ENCODE measurements at places on chromosomes 4 and X. TPM values are rescaled to one million over a fixed set of nuclear protein-coding genes. Genes with fewer than 3 reads are reported as not detected.

Gene SPRY1
- total RNA-seq = 118 TPM

DNA sequence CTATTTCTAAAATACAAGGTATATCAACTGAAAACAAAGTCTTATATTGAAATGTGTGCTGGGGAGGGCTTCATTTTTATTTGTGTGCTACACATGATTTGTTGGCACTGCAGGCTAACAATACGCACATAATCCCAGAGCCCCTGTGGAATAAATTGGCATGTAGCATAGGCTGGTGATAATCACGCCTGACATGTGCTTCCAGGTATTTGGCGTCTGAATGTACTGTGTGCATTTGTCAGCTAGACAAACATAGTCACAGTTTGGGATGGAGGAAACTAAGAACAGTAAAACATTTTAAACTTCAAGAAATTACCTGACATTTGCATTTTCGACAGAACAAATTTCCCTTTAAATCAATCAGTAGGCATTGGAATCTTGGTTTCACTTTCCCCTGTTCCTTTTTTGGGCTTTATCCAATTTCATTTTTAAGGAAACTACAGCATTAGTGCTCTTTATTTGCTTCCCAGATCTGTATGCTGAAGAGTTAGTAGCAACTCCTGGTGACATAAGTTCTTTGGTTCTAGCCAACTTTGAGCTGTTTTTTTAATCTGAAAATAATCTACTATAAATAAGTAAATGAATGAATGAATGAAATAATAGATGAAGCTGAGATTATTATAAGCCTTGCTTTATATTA lies 472.3 kb downstream of the PDHA2 start:
- DNase-seq = no peak

Gene GSX2
- total RNA-seq = not detected

GRCh38 chr4:94298725-94299252 lies 43.8 kb downstream of the HPGDS start:
- DNase-seq = no peak

DNA sequence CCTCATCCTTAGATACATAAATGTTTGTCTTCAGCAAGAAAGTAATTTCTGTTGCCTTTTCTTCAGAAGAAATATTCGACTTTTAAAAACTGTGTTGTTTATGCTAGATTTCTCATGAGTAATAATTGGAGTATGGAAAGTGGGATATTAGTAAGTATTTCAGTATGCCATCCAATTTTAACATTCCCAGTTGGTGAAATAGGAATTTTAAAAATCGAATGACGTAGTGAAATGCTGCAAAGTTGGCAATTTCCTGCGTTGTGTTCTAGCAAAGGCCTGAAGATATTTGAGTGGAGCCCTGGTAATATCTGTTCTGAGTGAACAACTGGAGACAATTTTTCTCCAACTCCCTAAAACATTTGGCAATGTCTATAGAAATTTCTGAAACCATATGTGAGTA lies 190.1 kb downstream of the ZNF330 start:
- DNase-seq = no peak

Gene CRMP1
- 1.3 TPM for total RNA-seq

- no peak for DNase-seq
These were observed 24.8 kb downstream of the SLC2A9 start for GRCh38 chr4:9996319-9997110.

DNA sequence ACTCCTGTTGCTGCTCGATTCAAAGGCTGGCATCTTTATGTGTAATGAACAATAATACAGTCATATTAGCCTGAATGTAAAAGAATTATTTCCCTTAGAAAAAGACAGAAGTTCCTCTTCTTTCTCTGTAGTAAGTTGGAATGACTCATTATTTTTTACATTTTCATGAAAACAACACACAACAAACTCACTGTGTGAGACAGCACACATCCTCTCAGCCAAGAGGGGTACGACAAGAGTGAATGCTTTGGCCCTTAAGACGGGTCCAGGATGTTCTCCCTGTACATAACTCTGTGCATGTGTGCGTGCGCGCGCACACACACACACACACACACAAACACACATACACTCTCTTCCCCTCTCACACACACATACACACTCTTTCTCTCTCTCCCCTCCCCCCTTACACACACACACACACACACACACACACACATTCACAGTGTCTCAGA lies 72.8 kb downstream of the MANBA start:
- no peak for DNase-seq

- no peak for DNase-seq
These were observed 21.2 kb upstream of the TAB3 start for GRCh38 chrX:30910124-30910860.

DNA sequence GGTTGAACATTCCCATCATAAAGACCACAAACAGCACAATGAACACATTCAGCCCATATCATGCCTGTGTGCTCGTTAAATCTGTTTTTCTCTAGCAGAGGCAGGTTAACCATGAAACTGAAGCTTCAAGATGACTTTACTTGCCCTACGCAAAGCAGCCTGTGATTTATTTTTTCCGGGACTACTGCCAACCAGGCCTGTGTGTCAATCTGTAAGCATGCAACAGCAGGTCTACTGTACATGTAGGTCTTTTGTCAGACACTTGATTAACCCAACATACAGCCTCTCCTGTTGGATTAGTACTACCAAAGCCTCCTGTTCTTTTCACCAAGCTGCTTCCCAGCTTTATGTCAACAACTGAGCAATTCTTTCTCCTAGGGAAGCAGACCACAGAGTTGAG lies 85.5 kb upstream of the ACSL1 start:
- DNase-seq = peak; percentile 9

Gene ZXDA
- total RNA-seq = 7.0 TPM

Data from body of pancreas (tissue), 4 donors.